Ureter (tissue), 1 donor: ENCODE measurements at places on chromosomes 2 and 18. TPM values are rescaled to one million over a fixed set of nuclear protein-coding genes. Genes with fewer than 3 reads are reported as not detected.

VWC2L gene
- total RNA-seq, result not detected

OST4 gene
- total RNA-seq, result 398 TPM

NCKAP5 gene
- total RNA-seq, result 7.3 TPM

LIMS4 gene
- total RNA-seq, result 1.6 TPM

RESP18 gene
- not detected for total RNA-seq

RANBP2 gene
- 88.2 TPM for total RNA-seq

CREG2 gene
- 1.8 TPM for total RNA-seq

STPG4 gene
- not detected for total RNA-seq

ADRA2B gene
- 1.1 TPM for total RNA-seq

AKAIN1 gene
- total RNA-seq, result not detected

CFAP65 gene
- total RNA-seq, result not detected

SLC9A4 gene
- 23.5 TPM for total RNA-seq

CPO gene
- not detected for total RNA-seq

OTOS gene
- not detected for total RNA-seq

SLC5A6 gene
- total RNA-seq, result 42.1 TPM

ESPNL gene
- total RNA-seq, result 2.4 TPM

C1QL2 gene
- total RNA-seq, result not detected

PCARE gene
- not detected for total RNA-seq

UPP2 gene
- total RNA-seq, result not detected

GNLY gene
- total RNA-seq, result 1.9 TPM

CYP27C1 gene
- 0.73 TPM for total RNA-seq

COL4A4 gene
- 12.1 TPM for total RNA-seq

NT5DC4 gene
- not detected for total RNA-seq

RNF125 gene
- total RNA-seq, result 9.2 TPM

SULT1C4 gene
- 3.4 TPM for total RNA-seq

CNGA3 gene
- not detected for total RNA-seq

ARHGEF4 gene
- total RNA-seq, result 16.4 TPM

HOXD12 gene
- total RNA-seq, result not detected

DUSP19 gene
- 7.0 TPM for total RNA-seq

DYNC1I2 gene
- total RNA-seq, result 97.6 TPM

SH3RF3 gene
- total RNA-seq, result 8.0 TPM

STAT4 gene
- total RNA-seq, result 5.3 TPM
